ENCODE measurements at places on chromosomes 7 and 10.
A peak's percentile ranks its signal among the peaks of the same experiment; 100 is the strongest.

DNA sequence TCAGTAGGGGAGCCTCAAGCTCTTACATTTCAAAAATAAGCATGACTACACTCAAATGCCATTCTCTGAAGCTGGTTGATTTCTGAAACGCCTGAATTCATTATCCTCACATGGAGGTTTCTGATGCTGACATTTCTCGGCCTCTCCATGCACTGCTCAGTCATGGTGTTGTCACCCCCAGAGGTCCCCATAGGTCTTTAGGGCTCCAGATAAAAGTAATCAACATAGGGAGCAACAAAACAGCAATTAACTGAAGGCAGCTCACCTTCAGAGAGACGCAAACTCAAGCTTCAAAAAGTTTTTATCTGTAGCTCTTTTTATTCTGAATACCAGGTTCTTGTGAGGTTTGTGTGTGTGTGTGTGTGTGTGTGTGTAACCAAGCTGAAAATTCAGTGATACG lies 223.2 kb upstream of the LRRN3 start:
- DNase-seq, result no peak

DNA sequence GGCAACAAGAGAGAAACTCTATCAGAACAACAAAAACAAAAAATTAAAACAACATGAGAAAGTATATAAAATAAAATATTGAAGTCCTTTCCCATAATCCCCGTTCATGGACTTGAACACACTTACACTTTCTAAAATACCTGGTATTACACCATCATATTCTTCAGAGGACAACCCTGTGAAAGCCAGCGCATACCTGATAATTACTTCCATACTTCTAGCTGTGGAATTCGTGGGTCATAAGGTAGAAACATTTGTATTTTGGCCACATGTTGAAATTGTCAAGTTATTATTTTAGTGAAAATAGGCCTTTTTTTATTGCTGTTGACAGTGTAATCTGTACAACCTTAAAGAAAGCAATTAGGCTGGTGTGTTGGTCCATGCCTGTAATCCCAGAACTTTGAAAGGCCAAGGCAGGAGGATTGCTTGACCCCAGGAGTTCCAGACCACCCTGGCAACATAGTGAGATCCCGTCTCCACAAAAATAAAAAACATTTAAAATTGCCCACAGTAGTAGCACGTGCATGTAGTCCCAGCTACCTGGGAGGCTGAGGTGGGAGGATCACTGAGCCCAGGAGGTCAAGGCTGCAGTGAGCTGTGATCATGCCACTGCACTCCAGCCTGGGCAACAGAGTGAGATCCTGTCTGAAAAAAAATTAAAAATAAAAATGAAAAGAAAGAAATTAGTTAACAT lies 5.1 kb upstream of the PCGF6 start:
- no peak for DNase-seq

DNA sequence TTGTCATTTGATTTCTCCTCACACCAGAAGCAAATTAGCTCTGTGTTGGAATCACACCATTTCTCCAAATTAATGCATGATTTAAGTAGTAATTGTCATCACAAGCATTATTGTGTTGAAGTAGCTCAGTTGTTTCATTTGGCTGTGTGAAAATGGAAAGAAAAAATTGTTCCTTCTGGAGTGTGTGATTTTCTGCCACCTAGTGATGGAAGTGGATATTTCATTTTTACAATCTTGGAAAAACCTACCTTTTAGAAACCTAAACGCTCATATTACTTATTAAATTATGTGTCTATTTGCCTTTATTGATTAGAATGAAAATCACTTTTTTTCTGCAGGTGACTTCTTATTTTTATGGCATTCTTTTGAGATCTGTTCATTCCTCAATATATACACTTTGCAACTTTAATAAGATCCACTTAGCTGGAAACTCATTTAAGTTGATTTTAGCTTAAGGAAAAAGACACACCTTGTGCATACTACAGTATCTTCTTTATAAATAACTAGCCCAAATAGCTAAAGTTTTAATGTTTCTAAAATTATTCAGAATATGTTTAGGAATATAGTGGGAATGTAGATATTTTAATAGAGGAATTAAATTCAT lies 50.0 kb downstream of the SRI start:
- DNase-seq, result peak; percentile 16

- no peak for DNase-seq
These were observed 98.5 kb downstream of the CHN2 start for GRCh38 chr7:29292886-29293658.

- DNase-seq, result no peak
These were observed 426.0 kb downstream of the RPS24 start for GRCh38 chr10:78459639-78460037.

DNA sequence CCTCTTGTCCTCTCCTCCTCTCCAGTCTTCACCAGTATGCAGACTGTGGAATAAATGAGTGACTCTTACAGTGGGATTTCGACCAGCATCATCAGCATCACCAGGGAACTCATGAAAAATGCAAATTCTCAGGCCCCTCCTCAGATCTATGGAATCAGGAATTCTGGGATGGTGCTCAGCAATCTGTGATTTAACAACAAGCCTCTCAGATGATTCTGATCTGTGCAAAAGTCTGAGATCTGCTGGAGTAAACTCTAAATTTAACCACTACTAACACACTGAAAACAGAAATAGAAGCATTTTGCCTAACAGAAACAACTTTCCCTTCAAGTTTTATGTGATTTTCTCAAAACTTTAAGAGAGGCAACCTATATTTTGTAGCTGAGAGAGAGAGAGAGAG lies 124.8 kb upstream of the FAM3C start:
- no peak for DNase-seq

DNA sequence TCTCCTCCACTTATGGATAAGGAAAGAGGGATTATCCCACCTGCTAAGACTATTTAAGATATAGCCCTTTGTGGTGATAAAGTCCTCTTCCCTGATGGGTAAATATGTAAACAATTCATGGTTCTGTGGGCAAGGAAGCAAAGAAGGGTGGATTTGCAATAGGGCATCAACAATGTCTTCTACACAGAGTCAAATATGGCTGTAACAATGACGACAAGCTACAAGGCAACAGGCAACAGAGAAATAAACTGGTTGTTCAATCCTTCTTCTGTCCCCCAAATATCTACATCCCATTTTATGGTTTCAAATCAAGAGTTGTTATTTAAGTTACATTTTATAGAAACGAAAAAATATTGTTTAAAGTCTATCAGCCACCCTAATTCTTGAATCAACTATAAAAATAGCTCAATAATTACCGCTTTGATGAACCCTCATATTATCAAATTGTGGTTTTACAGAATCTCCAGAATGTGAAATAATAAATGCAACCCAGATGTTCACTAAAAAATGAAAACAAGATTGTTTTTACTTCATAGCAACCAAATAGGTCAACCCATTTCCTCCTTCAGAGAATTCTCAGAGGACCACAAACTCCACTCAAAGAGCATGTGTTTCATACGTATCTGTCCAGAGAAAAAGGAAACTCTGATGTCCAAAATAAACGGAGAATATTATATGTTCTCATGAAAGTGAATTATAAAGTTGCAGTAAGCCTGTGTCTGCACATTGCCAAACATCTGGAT lies 13.8 kb downstream of the CYTH3 start:
- DNase-seq, result peak; percentile 74

- no peak for DNase-seq
These were observed 219.0 kb downstream of the CRPPA start for GRCh38 chr7:16202303-16202702.

- peak; percentile 67 for DNase-seq
These were observed 7.9 kb upstream of the HOXA2 start for GRCh38 chr7:27110186-27111031.

DNA sequence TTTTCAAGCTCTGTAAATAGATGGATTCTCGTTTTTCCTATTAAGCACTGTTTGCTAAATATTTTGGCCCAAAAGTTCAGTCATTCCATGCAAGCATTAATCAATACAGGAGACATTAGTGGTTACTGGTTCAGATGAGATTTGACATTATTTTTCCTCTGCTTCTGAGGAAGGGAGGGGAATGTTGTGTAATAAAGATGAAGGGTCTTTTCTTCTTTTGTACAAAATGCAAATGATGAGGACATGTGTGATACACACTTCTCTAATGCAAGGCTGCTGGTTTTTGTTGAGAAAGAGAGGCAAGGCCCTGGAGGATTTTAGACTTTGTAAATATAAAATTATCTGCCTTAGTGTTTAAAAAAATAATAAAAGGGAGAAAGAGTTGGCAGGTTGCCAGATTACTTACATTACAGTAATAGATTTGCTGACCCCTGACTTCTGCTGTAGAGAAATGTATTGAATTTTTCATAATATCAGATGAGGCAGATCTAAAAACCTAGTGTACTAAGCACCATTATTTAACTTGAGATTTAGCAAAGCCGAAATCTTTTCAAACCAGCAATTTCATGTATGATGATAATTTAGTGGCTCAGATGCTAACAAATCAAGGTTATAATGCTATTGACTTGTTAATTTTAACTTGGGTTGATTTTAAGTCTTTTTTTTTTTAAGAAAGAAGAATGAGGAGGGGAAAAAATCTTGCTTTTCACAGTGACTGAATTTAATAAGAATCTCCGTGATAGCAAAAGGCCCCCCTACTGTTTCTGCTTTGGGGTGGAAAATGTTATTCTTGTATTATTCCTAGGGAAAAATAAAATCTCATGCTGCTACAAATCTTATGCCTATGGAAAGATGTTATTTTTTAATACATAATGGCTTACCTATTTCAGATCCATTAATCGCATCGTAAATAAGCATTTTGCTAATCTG lies 180.1 kb downstream of the ARID5B start:
- DNase-seq, result no peak

DNA sequence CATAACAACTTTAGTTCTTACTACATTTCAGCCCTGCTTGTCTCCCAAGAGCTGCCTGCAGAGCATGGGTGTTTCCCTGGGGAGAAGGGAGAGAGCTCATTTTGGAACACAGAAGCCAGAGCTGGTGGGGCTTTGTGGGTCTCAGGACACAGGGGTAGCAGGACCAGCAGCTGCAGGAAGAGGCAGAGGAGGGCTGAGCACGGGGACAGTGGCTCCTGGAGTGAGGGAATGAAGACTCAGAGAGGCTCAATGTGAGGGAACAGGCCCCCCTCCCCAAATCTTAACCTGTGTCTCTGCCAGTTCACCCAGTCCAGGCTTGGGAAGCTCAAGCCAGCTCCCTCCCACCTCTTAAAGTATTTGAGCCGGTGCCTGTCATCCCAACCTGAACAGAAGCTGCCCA lies 50.0 kb downstream of the CHST3 start:
- DNase-seq, result no peak

DNA sequence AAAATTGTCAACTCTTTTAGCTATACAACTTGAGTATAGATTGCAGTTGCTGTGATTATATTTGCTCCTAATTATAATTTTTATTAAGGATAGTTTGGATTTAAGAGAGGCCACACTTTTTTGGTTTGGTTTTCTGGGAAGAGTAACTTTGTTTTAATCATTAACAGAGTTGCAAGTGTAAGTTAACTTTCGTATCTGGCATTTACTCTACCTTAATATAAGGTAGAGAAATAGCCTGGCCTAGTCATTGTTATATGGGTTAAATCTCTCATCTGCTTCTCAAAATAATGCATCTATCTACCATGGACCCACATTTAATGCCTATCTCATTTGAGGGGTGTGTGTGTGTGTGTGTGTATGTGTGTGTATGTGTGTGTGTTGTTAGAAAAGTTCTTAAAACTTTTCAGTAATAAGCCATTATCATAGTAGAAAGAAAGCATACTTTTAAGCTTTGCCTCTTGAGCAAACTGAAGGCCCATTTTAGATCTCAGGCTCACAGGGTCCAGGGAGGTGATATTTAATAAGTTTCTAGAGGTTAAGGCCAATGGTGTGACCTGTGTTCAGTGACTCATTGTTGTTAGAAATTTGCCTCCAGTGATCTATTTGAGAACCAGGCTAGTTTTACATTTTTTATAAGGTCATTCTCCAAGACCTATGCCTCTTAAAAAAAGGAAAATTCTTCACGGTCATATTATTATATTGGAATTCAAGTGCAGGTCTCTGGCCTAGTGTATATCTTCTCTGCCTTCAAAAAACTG lies 10.9 kb upstream of the TEX47 start:
- DNase-seq, result no peak

DNA sequence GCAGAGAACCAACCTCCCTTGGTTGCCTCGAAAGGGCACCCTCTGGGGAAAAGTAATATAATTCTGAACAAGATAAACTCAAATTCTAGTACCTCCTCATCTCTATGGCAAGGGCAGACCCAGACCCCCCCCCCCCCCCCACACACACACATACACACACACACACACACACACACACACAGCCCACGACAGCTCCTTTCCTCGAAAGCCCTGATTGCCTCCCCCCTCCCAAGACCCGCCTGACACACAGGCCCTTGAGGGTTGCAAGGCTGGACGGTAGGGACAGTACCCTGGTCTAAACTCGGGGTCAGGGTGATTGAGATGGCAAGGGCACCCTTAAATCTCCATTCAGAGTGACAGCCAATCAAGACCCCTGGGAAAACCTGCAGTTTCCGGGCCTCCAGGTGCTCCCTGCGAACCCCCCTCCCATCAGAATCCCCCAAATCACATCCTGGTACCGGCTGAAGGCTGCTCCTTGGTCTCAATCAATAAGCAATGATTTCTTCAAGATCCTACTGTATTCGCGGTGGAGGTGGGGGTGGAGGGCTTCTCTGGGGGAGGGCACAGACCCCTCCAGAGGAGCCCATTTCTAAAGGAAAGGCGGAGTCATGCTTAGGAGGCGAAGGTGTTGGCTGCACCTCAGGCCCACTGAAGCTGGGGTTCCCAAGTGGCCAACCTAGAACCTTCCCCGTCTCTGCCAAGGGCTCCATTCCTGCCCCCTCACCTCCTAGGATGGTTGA lies 100.7 kb downstream of the HIP1 start:
- no peak for DNase-seq

DNA sequence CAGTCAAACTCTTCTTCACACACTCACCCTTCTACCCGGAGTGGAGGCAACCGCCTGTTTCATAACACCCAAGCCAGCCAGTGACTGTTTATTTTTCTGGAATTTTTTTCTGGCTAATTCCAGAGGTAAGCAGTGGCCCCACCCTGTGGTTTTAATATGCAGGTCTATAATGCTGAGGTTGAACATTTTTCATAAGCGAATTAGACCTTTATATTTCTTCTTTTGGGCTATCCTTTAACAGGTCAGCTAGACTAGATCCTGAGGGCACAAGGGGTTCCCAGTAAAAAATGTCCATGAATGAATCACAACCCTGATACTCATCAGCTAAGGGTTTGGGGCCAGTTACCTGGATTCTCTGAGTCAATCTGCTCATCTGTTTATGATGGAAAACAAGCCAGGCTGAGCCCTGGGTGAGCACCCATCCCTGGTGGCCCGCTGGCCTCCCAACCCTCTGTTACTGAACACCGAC lies 76.2 kb downstream of the GRB10 start:
- no peak for DNase-seq

- no peak for DNase-seq
These were observed 13.4 kb downstream of the NHLRC2 start for GRCh38 chr10:113867904-113868303.

GRCh38 chr7:156123362-156123761 lies 311.1 kb upstream of the SHH start:
- no peak for DNase-seq

DNA sequence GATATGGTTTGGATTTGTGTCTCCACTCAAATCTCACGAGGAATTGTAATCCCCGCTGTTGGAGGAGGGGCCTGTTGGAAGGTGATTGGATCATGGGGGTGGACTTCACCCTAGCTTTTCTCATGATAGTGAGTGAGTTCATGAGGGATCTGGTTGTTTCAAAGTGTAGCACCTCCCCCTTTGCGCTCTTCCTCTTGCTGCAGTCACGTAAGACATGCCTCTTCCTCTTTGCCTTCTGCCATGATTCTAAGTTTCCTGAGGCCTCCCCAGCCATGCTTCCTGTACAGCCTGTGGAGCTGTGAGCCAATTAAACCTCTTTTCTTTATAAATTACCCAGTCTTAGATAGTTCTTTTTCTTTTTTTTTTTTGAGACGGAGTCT lies 17.1 kb downstream of the CDNF start:
- DNase-seq, result no peak

Measured in mesenchymal stem cell (in vitro differentiated cells and primary cell).